ENCODE measurements at places on chromosomes 11 and 22.

- DNase-seq, result no peak
Observed at GRCh38 chr22:38467438-38467903, 425 bp upstream of the KDELR3 start.

DNA sequence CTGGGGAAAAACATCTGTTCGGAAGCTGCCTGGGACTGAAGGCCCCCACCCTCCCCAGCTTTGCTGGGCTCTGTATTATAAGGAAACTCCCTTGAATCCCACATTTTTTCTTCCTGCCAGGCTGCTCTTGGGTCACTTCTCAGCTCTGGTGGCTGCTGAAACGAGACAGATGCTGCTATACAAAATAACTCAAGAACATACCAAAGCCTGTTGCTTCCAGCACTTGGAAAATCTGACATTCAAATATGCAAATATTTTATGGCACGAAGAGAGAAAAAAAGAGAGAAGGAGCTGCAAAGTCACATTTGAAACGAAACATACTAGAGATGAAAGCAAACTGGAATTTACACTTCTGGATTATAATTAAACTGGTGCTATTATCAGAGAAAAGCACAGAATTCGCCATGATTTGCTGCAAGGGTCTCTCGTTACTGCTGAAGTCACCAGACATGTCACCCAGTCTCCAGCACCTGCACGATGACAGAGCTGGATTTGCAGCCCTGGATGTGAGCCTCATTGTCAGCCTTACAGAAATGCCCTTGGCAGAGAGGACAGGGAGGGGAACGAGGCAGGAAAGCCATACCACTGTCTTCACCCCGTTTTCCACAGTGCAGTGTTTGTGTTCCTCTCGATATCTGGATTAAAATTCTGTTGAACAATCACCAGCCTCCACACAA lies 47.9 kb upstream of the IGSF9B start:
- no peak for DNase-seq

DNA sequence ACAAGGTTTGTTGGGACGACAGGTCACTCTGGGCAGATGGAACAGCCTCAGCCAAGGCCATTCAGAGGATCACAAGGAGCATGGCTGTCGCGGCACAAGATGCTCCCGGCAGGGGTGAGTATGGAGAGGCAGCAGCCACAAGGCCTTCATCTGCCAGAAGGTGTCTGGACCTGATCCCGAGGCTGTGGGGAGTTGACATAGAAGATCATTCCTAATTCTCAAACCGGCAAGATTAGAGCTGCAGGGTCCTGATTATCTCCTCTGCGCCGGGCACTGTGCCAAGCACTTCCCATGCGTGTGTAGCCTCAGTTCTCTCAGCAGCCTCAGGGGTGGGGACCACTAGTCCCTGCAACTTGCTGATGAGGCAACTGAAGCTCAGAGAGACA lies 32.3 kb upstream of the RFPL3 start:
- no peak for DNase-seq

GRCh38 chr11:129937592-129938238 lies 42.3 kb upstream of the NFRKB start:
- no peak for DNase-seq

- no peak for DNase-seq
Observed at GRCh38 chr22:43002202-43002586, 12.8 kb downstream of the PACSIN2 start.

DNA sequence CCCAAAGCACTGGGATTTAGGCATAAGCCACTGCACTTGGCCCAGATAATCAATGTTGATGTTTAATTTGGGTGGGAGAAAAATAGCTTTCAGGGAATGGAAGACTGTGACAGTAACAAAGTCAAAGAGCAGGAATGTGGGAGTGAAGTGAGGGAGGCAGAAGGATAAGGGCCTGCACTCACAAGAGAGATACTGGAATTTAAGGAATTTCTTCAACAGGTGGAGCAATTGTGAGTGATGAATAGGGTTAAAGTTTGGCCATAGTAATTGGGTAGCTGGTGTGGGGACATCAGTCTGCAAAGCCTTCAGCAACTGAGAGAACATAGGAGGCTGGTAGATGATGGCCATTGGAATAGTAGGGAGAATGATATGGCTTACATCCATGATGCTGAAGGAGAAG lies 8.6 kb upstream of the APBB1 start:
- no peak for DNase-seq

GRCh38 chr11:47603295-47603694 lies 9.1 kb upstream of the C1QTNF4 start:
- no peak for DNase-seq

- no peak for DNase-seq
Observed at GRCh38 chr11:22491555-22492225, 133.9 kb downstream of the FANCF start.

GRCh38 chr11:65981101-65981740 lies 19.7 kb downstream of the SART1 start:
- DNase-seq, result no peak

- no peak for DNase-seq
Observed at GRCh38 chr11:120218695-120219033, 7.8 kb downstream of the OAF start.

DNA sequence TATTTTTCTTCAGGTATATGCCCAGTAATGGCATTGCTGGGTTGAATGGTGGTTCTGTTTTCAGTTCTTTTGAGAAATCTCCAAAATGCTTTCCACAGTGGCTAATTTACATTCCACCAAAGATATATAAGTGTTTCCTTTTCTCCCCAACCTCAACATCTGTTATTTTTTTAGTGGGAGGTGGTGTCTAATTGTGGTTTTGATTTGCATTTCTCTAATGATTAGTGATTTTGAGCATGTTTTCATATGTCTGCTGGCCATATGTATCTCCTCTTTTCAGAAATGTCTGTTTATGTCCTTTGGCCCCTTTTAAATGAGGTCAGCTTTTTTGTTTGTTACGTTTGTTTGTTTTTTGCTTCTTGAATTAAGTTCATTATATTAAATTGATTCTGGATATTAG lies 760.2 kb downstream of the KCNA4 start:
- DNase-seq, result no peak

- DNase-seq, result no peak
Observed at GRCh38 chr11:70727899-70728620, 329.7 kb downstream of the CTTN start.

DNA sequence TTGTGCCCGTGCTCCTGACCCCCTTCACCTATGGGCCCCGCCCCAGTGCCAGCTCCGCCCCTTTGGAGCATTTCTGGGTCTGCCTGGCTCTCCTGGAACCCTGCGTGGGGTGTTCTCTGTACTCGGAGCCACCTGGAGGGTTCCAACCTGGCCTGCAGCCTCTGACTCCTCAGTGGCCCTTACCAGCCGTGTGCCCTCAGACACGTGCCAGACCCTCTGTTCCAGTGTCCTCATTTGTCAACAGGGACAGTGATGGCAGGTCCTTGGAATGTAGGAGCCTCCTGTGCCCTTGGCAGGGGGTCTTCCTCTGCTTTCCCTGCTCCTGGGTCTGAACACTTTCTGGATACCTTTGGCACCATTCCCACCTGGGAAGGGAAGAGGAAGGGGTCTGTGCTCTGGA lies 96.4 kb downstream of the CACNA1I start:
- no peak for DNase-seq

DNA sequence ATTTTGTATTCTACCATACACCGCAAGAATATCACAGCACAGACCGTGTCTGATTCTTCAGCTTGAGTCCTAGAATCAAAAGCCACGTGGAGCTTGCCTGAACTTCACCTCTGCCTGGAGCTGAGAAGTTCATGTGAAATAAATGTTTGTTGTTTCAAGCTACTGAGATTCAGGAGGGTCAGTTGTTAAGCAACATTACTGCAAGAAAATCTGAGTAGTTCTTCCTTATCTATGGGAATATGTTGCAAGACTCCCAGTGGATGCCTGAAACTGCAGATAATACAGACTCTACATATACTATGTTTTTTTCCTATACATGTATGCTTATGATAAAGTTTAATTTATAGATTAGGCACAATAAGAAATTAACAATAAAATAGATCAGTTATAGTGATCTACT lies 995.3 kb downstream of the TBC1D22A start:
- DNase-seq, result no peak

- DNase-seq, result no peak
Observed at GRCh38 chr11:123943738-123944137, at the start of gene OR6T1. Gene OR6T1, minus strand, starts transcription at chr11:123943838. Its CDS starts 0 bp downstream, at chr11:123943838.

DNA sequence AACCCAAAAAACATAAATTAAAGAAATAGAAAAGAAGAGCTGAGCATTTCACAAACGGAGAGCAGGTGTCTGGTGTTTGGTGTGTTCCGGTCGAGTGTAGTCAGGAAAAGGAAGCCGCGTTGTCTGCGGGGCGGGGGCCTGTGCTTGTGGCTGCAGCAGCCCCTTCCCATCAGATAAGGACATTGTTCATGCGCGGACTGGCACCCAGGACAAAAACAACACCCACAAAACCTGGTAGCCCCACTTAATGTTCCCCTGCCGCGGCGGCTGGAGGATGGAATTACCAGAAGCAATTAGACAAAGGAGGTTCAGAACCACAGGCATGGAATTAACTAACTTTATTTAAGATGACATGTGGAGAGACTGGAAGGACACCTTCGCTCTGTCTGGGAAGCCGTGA lies 29.9 kb downstream of the KRTAP5-5 start:
- no peak for DNase-seq

GRCh38 chr11:134660416-134660815 lies 248.4 kb upstream of the B3GAT1 start:
- no peak for DNase-seq

DNA sequence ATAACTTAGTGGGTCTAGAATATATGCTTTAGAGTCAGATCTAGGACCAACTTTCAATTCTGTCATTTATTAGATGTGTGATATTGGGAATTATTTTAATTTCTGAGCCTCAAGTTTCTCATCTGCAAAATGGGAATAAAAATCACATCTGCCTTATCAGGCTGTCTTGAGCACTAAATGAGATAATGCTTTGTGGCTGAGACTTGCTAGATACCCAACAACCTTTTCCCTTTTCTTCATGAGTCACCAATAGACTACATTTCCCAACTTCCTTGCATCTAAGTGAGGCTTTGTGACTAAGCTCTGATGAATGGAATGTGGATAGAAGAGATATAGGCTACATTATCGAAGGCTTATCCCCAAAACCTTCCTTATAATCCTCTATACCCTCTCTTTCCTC lies 220.7 kb upstream of the SESN3 start:
- no peak for DNase-seq

GRCh38 chr11:9601037-9601875 lies 27.8 kb downstream of the WEE1 start:
- DNase-seq, result peak; percentile 56

DNA sequence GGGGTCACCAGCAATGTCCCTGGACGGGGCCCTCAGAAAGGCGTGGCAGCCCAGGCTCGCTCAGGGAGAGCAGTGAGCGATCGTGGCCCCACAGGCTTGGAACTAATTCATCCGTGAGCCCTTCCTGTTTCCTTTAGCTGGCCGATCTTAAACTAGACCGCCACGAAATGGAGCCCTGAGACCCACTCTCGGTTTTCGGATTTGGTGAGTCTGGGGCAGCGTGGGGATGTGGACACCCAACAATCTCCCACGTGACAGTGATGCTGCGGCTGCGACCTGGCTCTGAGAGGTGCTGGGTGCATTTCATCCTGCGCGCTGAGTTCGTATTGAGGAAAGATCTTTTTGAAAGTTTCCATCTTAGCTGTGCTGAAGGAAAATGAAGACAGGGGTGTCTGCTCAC lies 501.3 kb upstream of the B3GAT1 start:
- DNase-seq, result no peak

DNA sequence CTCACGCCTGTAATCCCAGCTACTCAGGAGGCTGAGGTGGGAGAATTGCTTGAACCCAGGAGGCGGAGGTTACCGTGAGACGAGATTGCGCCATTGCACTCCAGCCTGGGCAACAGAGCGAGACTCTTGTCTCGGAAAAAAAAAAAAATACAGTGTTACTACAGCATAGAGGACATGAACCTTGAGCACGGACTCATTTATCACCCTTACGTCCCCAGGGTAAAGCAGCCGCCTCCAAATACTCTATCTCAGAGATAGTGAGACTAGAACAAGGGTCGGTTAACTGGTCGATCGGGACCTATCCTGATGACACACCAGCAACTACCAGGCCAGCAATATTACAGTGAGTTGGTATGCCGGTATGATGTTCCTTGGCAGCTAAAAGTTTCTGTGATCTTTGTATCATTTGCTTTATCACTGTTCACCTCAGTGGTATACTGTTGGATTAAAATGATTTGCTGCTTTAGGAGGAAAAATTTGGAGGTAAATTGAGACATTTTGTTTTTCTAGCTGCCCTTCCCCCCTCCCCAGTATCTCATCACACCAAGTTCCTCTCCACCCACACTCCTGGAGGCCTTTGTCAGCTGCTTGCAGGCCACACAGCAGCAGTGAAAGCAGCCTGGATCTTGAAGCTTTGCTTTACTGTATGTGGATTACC lies 7.0 kb upstream of the SIDT2 start:
- DNase-seq, result no peak

GRCh38 chr11:118635237-118635591 lies 27.8 kb downstream of the PHLDB1 start:
- DNase-seq, result no peak

DNA sequence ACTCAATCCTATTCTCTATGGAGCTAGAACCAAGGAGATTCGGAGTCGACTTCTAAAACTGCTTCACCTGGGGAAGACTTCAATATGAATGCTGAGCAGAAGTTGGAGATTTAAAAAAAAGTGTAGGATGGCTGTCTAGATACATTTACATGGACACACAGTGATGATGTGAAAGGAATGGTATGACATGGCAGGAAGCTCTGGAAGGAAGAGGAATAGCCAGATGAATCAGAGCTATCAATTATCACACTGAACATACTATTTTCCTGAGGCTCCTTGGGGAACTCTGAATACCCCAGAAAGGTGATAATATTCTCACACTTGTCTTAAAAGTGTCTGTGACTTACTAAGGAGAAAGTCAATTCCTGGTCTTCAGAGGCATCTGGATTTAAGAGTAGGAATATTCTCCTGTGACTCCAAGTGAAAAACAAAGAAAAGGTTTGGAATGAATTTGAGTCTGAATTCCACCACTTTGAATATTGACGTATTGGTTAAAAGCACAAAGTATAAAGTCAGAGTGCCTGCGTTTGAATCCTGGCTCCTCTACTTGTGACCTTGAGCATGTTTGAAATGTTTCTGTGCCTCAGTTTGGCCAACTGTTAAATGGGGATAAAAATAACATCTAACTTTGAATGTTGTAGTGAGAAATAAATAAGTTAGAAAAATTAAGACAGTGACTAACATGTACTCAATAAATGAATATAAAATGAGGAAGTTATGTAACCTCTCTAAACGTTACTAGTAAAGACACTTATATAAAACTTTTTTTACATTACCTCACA lies 1.3 kb downstream of the OR52D1 start:
- no peak for DNase-seq
